ENCODE measurements at places on chromosomes 7 and 10.

DNA sequence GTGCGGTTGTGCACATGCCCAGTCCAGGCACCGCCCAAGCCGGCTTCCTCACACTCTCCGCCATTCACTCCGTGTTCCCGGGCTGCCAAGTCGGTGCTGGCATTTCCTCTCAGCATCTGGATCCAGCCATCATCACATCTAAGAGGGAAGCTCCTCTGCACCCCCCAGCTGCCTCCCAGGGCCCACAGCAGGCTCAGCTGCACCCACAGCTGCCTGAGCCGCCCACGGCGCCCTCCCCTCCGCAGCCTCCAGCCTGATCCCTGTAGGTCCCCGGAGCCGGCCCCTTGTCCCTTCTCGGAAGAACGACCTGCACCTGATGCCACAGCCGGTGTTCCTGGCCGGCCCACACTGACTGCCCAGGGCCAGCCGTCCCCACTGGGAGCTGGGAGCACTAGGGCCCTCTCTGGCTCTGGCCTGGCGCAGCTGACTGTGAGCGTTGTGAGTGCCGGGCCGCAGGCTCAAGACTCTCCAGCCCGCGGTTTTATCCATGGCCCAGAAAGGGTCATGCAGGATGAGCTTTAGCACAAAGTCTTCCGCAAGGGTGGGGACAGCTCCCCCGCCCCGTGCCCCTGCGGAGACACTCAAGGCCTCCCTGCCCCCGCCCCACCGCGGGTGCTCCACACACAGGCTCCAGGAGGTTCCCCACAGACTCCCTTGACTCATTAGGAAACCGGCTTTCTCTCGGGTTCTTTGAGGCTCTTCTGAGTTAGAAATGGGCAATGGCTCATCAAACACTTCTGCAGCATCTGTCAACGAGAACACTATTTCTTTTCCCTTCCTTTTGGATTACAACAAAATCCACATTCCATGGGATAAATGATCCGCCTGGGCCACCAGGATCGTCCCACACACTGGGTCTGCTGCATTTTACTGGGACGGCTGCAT is 31.2 kb downstream of the CFAP46 start:
- no peak for DNase-seq

- DNase-seq: peak; percentile 69
Measured at GRCh38 chr7:150876817-150877526, 24.7 kb downstream of the AOC1 start.

DNA sequence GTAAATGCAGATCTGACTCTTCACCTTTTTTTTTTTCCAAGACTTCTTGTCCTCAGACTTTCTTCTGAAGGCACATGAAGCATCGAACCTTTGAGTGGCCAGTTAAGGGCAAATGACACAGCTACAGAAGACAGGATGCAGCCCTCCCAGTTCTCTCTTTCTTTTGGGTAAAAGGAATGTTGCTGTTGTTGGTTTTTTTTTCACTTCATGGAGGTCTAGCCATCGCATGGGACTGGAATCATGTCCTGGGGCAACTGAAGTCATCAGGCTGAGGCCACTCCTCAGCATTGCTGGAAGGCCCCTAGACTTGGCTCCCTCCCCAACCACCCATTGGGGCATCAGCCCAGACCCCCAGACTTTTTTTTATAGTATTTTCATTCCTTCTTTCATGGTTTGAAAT is 896.5 kb downstream of the SORCS1 start:
- DNase-seq: no peak

GRCh38 chr7:95317546-95317945 is 6.8 kb downstream of the PON1 start:
- no peak for DNase-seq

- no peak for DNase-seq
Measured at GRCh38 chr10:30348378-30348776, 701 bp downstream of the MTPAP start.

- DNase-seq: no peak
Measured at GRCh38 chr10:73131913-73132686, 21.8 kb downstream of the NUDT13 start.

- DNase-seq: peak; percentile 80
Measured at GRCh38 chr7:90655566-90655965, 59.4 kb downstream of the CDK14 start.

DNA sequence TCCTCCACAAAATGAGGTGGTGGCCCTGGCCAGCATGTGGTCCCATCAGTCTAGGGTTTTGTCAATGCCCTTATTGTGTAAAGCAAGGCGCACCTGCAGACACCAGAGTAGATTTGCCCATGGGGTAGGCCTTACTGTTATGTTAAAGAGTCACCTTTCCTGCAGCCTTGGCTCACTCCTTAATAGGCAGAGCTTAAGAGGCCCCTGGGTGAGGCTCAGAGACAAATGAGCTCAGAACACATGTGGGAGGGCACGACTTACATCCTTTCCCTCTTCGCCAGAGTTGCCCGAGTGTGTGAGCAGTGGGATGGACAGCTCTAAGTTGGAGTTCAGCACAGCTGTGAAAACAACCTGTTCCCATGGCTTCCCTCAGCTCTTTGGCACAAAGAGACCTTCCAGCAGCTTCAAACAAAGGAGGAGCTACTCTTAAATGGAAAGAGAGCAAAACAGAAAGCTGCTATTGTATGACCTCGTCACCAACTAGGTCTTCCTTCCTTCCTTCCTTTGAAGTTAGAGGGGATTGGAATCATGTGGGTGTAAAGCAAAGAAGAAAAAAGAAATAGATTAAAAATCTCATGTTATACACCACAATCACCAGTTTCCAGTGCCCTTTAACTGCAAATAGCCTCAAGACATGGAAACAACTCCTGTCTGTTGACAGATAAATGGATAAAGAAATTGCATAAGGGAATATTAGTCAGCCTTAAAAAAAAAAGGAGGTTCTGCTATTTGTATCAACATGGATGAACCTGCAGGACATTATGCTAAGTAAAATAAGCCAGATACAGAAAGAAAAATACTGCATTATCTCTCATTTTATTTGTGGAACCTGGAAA is 11.9 kb upstream of the XPNPEP1 start:
- peak; percentile 56 for DNase-seq

GRCh38 chr7:17109020-17109419 is 189.4 kb upstream of the AHR start:
- DNase-seq: peak; percentile 58

DNA sequence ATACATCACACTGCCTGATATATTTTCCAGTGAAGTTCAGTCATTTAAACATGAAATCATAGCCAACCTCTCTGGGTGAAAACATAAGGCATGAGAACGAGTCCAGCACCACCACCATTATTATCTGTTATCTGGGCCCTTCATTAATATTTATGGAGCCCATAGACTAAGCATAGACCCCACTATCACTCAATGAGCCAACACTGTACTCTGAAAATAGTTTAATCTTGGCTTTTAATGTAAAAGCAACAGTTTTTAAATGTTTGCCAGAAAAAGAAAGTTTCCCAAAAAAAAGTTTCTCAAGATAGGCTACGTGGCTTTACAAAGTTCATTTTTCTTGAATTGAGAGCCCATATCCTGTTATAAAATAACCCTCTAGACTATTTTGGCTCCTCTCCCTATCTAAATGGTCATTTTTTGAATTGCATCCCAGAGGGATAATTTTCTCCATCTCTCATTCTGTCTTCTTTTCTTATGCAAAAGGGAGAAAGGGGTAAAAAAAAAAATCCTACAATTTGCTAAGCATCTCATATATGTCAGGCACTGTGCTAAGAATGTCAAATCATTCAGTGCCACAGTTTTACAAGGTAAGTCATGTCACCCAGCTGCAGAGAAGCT is 66.1 kb downstream of the FZD1 start:
- DNase-seq: no peak

DNA sequence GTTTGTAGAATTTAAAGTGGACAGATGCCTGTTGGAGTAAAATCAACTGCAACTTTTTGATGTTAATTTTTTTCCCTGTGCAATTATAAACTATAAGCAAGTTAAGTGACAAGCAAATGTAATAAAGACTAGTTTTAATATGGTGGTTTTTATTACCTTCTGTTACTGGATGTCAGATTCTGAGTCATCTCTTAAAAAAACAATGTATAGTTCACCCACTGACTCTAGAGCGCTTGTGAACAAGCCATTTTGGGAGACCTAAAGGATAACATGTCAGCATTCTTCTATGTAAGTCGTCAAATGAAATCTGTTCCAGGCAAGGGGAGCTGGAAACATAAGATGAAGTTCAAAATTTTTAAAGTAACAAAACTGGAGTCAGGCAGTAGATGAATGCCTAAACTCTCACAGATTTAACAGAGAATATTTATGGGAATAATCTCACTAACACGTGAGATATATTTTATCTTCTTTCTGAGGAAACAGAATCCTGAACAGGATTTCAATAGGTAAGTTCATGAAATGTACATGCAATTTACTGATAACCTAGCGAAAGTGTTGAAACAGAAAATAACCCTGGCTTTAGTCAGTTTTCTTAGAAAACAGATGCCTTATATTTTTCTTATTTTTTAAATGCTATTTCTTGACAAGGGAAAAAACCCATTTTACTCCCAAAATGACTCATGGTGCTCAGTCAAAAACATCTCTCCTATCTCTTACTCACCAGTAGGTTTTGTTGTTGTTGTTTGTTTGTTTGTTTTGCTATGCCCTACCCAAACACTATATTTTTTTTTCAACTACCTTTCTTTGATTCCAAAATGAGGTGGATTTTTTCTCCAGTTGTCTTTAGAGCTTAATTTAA is 91.7 kb downstream of the SLC39A12 start:
- no peak for DNase-seq

DNA sequence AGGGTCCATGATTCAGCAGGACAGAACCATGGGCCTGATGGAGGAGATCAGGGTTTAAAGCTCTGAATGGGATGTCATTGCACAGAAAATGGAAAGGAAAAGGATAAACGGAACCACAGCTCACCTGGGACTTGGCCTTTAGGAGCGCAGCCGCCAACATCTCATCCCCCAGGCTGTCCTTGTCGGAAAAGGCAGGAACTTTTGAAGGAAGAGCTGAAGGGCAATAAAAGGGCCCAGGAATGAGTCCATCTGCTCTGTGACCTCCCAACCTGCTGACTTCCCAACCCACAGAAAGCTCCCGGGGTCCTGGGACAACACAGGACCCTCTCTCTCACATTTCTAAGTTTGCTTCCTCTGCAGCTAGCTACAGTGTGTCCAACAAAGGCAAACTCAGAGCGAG is 6.1 kb downstream of the ZNF3 start:
- DNase-seq: no peak

- DNase-seq: no peak
Measured at GRCh38 chr10:111087331-111087756, 10.5 kb downstream of the ADRA2A start.

DNA sequence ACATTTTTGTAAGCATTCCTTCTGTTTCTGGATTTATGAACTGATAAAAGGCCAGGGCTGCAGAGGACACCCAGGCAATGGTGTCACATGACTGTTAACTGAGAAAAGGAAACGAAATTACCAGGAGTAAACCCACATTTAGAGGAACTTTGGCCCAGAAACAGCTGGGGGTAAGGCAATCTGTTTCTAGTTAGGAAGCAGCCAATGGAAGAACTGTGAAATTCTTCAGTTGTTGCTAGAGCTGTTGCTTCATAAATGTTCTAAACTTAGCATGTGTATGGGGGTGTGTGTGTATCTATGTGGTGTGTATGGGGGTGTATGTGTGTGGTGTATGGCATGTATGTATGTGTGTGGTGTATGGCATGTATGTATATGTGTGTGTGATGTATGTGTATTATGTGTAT is 11.8 kb upstream of the PDCD4 start:
- no peak for DNase-seq

- no peak for DNase-seq
Measured at GRCh38 chr10:70317943-70318318, 34.1 kb upstream of the NPFFR1 start.

- peak; percentile 60 for DNase-seq
Measured at GRCh38 chr10:3500408-3500856, 284.6 kb downstream of the KLF6 start.

DNA sequence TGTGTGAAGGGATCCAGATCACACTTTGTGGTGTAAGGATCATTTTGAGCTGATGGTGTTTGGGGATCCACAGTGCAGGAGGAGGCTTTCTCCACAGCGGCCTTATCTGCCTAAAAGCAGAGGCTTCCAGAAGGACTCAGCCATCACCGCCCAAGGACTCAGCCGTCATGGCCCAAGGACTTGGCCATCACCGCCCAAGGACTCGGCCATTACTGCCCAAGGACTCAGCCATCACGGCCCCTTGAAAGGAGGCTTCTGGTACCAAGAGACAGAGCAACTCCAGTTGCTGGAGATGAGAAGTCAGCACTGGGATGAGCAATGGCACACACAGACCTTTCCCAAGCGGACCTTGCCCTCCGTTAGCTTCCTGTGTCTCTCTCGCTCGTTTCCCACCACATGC is 6.0 kb upstream of the CFAP46 start:
- DNase-seq: no peak

- DNase-seq: no peak
Measured at GRCh38 chr7:20684581-20684980, 69.1 kb downstream of the ABCB5 start.

GRCh38 chr10:35447693-35448407 is 111.5 kb downstream of the CCNY start:
- peak; percentile 67 for DNase-seq

DNA sequence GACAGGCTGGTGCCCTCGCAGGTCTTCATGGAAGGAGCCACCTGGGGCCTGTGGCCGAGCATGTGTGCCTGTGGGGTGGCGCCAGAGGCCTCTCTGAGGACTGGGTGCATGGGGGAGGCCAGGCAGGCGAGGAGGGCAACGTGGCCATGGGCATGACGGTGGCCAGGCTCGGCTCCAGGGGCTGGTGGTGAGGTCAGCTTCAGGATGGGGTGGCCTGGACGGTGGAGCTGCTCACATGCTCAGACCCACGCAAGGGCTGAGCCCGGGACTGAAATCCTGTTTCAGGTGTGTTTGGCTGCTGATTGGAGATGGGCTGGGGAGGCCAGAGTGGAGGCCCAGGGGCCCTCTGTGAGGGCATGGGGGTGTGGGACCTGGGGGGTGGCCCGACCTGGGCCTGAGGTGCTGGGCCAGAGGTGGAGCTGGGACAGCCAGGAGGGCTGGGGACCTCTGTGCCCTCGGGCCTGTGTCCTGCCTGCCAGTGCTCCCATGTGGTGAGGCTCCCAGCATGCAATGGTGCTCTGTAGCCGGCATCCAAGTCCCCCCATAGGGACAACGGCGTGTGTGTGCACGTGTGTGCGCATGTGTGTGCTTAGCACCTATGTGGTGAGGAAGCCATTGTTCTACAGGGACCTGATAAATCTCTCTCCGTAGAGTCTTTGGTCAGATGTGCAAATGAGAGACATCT is 71.1 kb downstream of the INPP5A start:
- DNase-seq: no peak

GRCh38 chr10:772227-772637 is 82.8 kb upstream of the DIP2C start:
- DNase-seq: no peak

DNA sequence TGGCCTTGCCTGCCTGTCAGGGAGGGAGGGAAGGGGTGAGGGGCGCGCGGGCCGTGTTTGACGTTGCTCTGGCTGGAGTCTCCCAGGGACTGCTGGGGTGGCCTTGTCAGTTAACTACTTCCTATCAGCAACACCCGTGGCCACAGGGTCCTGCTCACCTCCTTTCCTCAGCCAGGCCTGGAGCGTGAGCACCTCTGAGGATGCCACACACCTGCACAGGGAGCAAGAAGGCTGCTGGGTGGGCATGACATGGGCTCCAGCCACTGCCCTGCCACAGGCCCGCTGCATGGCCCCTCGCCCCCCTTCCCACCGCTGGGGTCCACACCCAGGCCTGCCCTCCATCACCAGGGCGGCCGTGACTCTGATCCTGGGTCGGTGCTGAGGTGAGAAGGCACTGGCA is 212.4 kb downstream of the ELFN1 start:
- no peak for DNase-seq

GRCh38 chr10:34889004-34889869 is 74.1 kb upstream of the PARD3 start:
- DNase-seq: peak; percentile 24

GRCh38 chr10:127974911-127975310 is 68.0 kb downstream of the PTPRE start:
- DNase-seq: no peak

- no peak for DNase-seq
Measured at GRCh38 chr10:112375721-112376395, 1.9 kb downstream of the ACSL5 start.

Measured in mammary epithelial cell (primary cell).